Fibroblast of mammary gland (primary cell): ENCODE measurements at places on chromosomes 7 and 10.
A peak's percentile ranks its signal among the peaks of the same experiment; 100 is the strongest.

DNA sequence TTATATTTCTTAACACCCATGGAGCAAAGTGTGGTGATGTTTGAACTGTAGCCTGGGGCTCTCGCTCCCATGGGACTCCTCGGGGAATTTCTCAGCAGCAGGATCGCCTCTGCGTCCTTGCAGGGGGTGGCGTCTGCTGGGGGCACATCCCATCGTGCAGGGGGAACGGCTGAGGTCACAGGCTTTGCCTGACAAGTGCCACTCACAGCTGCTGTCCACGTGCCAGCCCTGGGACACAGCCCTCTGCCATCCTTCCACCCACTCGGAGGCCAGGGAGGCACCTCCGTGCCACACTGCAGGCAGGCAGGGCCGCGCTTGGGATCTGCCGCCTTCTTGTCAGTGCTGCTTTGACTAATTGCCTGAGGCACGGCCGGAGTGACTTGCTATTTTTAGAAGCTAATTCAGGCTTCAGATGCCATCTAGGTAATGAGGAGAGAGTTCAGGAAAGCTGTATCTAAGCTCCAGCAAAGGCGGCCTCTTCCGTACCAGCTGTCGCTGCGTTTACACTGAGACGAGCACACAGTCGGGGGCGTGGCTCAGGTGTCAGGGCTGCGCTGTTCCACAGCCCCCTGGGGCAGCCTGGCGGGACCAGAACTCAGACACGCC lies 45.7 kb downstream of the PITRM1 start:
- no peak for DNase-seq

- peak; percentile 1 for DNase-seq
These were observed 52.9 kb downstream of the CYP2C9 start for GRCh38 chr10:94991243-94991888.

GRCh38 chr7:20113427-20114027 lies 103.7 kb downstream of the MACC1 start:
- no peak for DNase-seq

DNA sequence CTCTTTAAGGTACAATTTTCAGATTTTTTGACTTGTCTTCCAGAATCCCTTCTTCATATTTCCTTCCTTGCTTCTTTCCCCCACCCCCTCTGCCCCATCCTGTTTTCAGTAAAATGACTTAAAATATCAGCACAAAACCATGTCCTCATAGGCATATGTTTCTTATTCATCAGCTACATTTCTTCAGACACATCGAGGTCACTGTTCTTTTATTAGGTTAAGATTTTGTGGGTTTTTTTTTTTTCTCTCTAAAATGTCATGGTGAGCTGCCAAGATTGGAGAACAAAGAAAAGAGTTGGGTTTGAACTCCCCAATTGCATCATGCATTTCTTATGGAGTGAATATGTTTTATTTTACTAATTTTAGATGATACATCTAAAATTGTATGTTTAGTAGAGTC lies 35.8 kb downstream of the LAMB4 start:
- peak; percentile 95 for DNase-seq

GRCh38 chr7:23356726-23357125 lies 57.6 kb downstream of the MALSU1 start:
- peak; percentile 46 for DNase-seq

DNA sequence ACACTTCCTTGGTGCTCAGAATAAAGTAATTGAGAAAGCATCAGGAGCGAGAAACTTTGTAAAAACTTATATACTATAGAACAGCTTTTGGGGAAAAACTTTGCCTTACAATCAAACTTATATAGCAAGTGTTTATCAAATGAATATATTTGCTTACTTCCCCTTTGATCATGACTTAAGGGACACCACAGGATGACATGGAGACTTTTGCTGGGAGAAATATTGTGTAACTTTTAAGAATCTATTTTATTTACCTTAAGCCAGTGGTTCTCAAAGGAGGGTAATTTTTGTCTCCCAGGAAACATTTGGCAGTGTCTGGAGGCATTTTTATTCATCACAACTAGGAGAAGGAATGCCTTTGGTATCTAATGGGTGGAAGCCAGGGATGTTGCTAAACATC lies 173.8 kb upstream of the HABP2 start:
- DNase-seq = no peak

DNA sequence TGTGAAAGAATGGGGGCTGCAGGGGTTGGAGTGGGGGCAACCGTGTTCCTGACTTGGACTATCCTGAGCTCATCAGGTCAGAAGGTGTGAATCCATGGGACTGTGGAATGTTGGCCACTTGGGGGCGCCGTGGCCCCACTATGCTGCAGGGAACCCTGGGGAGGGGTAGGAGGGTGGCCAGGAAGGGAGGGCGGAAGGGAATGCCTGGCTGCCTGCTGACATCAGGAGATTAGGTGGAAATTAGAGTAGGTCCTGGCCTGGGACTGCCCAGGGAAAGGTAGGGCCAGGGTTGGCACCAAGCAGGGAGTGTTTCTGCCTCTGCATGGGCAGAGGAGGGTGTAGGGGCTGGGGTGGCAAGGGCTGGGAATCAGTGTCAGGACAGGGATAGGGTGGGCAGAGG lies 65.8 kb upstream of the PRSS58 start:
- DNase-seq = peak; percentile 27

DNA sequence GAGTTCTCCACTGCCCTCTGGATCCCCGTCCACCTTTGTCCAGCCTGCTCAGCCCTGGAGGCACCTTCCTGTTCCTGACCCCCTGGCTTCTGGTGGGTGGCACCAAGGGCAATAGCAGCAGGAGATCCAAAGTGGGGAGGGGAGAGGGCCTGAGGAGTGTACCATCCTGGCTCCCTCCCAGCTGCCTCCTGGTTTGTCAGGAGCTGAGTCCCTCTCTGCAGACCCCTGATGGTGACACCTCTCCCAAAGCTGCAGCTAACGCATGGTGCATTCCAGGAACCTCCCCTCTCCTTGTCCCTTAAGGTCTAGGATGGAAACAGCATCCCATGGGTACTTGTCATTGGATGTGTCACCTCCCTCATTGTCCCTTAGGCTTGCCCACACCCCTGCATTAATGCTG lies 39.6 kb downstream of the VSTM4 start:
- no peak for DNase-seq

DNA sequence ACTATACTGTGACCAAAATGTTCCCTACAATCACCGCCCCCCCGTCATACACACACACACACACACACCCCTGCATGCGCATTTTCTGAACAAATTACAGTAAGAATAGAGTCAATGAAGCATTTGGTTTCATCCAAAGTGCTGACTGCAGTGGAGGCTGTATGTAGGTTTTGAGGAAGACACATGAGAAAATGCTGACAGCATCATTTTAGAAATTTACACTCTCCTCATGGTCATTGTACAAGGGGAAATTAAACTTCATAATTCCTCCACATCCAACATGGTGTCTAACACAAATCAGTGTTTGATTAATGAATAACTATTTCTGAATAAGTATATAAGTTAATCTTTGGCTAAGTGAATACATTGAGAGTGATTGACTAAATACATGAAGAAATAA lies 1126.8 kb upstream of the PHF14 start:
- DNase-seq = no peak

DNA sequence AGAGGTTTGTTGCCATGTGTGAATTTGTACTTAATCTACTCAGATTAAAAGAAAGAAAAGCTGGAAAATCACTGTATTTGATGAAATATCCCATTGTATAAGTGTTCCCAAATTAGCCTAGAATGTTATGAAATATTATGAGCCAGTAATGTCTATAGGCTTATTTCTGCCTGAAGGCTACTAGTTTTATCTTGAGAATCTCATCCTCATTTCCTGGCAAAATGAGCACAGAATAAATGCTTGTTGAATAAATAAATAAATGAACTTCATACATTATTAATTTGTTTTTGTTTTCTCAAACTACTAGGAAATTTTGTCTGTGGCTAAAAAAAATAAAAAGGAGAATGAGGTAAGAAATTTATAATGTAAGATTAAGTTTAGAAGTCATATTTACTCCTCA lies 25.5 kb downstream of the HELLS start:
- no peak for DNase-seq

DNA sequence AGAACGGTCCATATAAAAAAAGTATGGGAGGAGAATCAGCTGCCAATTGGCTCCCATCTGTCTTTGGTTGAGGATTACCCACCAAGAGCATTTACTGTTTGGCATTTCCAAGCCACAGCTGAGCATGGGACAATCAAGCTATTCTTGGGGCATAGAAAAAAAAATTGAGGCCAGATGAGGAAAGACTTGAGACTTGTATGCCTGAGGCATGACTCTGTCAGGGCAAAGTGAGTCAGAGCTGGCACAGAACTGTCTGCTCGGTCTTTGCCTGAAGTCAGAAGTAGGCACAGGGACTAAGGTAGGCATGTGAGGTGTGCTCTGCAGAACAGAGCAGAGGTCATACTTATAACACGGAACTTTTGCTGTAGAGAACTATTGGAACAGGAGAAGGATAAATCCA lies 126.5 kb upstream of the CHRM2 start:
- DNase-seq = no peak

DNA sequence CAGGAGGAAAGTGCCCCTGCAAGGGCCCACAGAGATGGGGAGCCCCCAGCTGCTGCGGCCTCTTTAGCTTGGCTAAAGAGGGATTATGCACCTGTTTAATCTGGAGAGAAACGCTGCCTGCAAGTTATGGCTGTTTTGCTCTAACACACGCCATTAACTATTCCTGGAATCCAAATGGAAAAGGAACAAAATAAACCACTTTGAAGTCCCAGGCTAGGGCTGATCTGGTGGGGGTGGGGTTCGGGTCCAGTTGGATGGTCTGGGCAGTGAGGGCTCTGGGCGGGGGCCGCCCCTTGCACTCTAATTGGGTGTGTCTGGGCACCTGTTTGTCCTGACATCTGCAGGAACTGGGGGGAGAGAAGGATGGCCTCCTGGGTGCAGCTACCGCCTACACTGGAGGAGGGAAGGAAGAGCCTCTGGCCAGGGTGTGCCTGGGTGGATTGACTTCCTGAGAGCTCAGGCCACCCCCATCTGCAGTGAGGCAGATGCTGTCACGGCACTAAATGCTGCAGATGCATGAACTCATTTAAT lies 300.6 kb downstream of the ZEB1 start:
- DNase-seq = peak; percentile 50

GRCh38 chr7:71488308-71488707 lies 356.4 kb downstream of the GALNT17 start:
- DNase-seq = peak; percentile 90

DNA sequence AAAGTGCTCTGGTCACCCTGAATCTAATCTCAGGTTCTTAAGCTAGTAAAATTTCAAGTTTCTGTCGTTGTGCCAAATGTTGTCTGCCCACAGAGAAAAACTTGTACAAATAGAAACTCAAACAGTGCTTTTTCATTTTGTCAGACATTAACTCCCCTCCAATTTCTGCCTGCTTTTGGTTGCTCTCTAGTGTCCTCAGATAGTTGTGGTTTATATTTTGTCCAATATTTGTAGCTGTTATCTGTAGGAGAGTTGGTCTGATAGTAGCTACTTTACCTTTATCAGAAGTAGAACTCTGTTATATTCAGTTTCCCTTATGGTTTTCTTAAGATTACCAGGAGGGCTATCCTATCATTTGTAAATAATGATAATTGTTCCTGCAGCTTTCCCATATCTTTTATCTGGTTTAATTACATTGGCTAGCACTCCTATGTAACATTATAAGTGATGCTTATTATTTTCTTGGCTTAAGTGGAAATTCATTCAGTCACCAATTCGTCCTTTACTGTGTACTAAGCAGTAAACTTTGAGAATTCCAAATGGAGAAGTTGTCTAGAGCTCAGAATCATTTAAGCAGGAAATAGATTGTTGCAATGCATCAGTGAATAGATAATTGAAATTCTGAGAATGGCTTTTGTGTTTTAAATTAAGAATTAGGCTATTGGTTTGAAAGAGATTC lies 91.0 kb downstream of the ANKIB1 start:
- DNase-seq = no peak

DNA sequence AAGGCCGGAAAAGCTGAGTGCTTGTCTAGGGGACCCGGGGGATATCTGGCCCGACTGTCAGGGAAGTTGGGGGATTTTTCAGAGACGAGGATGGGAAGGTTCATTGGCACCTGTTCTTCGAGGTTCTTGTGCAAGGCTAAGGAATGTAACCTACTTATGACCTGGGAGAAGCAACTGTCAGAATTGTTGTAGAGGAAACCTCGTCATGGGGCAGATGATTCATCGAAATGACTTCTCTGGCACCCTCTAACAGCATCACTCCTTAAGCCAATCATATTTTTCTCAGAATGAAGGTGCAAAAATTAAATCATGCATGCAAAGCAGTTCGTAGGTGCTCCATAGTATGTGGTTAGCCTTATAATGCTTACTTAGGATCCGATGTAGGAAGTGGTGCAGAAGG lies 58.6 kb downstream of the PLXDC2 start:
- no peak for DNase-seq

DNA sequence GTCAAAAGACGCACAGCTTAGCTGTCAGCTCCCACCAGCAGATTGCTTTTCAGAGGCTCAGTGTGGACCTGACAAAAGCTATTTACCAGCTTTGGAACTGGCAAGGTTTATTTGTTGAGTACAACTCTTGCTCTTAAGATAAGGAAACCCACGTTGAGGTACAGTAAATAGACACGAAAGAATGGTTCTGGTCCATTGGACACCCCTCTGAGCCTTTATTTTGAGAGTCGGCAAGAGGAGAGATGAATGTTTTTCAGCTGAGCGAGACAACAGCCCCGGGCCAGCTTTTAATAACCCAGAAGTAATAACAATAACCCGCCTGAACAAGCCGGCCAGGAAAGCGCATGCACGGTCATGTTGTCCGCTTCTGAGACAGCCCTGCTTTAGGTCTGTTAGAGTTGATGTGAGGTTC lies 49.0 kb downstream of the WNT2 start:
- no peak for DNase-seq

GRCh38 chr10:101671453-101671852 lies 23.5 kb downstream of the FBXW4 start:
- DNase-seq = no peak
